ENCODE measurements at places on chromosomes 16 and 17.

DNA sequence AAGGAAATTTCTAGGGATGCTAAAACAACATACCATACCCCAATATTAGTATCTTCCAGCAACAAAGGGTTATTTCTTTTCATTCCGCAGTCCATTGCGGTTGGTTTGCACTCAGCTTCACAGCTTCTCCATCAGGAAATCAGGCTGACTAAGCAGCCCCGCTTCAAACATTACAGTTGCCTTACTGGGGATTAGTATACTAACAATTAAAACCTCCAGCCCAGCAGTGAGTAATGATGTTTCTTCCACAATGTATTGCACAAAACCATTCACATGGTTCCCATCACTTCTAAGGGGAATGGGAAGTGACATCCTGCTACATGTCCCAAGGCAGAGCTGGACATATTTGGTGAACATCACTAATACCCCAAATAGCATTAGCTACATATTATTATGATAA is 1384.9 kb downstream of the CDH8 start:
- DNase-seq = no peak

DNA sequence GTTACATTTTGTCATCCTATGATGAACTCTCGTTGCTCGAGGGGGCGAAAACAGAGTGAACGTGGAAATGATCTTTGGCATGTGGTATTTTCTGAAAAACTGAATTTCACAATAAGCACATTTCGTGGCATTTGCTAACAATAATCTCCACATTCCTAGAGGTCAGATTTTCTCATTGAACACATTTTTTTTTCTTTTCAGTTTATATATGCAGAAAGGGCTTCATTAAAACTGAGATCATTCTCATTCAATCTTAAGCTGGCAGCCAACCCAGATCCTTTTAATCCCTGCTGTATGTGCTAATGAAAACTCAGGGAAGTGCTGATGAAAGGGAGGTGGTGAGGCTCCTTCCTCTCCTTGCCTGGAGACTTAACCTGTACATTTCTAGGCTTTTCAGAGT is 52.6 kb downstream of the PRKCA start:
- DNase-seq = no peak

- no peak for DNase-seq
These were observed 855 bp downstream of the TUFM start for GRCh38 chr16:28845293-28845692.

DNA sequence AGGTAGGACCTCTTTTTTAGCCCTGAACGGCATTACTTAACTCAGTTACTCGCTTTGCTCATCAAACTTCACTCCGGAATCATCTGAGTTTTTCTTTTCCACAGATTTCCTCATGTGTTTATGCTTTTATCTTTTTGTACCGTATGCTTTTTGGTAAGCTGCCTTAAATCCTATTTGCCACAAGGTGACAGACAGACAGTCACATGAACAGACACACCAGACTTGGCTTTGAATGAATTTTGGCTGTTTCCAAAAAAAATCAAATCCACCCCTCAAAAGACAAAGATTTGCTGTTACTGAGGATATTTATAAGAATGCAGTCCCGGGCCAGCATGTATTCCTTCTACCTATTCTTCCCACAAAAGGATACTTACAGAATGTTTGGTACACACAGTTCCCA is 10.9 kb downstream of the GAS7 start:
- no peak for DNase-seq

- no peak for DNase-seq
These were observed 31.7 kb downstream of the RPA1 start for GRCh38 chr17:1861391-1862010.

GRCh38 chr16:28984091-28984490 is 761 bp upstream of the LAT start:
- DNase-seq = no peak

DNA sequence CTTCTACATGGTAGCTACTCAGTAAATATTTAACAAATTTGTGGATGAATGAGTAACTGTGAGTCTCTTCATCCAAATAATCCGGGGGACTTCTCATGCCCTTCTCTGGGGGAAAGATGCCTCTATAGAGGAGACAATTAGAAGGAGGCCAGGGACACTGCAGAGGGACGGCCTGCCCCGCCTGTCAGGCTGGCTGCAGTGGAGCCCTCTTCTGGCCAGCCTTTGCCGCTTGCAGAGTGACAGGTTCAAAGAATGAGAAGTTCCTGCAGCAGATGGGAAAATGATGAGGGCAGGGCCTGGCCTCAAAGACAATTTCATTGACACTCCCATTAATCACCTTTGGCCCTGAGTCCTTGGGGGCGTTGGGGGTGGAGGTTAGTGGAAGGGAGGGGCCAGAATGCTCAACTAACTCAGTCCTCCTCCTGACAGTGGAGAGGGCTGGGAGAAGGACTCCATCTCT is 339.0 kb downstream of the MAF start:
- DNase-seq = no peak

DNA sequence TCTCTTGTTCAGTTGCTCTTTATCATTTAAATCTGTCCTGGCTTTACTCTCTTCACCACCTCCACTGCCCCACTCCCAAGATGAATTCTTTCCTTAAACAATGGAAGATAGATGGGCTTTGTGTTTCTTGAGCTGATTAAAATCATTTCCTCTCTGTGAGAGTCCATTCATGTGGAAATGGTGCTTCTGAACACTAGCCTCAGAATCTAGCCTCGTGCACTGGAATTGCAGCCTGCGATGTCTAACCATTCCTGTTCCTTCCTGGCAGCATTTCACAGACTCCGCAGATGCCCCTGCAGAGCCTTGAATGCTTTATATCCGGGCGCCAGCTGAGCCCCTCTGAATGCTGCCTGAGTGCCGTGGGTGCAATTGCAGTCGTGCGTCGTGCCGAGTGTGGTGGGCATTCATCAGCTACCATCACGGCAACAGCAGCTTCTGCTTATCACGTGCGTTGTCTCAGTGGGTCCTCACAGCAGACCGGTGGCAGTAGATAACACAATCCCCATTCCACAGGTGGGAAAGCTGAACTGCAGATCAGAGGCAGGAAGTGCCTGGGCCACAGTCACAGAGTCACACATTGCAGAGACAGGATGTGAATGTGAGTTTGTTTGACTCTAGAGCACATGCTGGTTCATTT is 172.8 kb upstream of the WSCD1 start:
- no peak for DNase-seq

DNA sequence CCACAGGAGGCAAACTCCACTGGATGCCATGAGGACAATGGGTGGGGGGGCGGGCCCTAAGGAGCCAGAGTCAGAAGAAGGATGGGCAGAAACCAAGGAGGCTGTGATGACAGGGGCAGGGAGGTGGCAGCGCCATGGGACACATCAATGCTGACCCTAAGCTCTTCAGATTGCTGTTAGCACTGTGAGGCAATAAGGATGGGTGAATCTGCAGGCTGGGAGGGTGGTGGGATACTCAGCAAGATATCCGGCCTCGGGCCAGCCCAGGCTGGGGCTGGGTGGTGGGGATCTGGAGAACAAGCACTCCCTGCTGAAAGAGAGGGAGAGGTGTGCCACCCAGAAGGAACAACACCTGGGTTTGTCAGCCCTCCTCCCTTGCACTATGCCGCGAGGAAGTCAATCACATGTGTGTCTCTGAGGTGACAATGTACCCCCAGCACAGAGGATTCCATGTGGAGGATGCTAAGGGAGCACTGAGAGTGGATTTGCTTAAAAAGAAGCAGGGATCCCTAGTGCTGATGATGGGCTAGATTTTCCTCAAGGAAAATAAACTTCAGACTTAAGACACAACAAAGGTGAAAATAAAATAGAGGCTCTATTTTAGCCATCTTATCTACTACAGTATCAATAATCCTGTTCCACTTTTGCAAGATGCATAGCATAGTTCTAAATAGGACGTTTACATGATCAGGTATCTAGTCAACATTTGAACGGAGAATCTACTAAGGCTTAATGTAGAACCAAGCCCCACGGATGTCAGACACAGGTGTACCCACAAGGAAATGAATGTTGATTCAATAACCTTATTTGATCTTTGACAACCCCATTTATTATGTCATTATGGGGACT is 22.6 kb downstream of the SMPD3 start:
- DNase-seq = no peak

GRCh38 chr16:26214581-26215174 is 522.9 kb downstream of the HS3ST4 start:
- DNase-seq = no peak

DNA sequence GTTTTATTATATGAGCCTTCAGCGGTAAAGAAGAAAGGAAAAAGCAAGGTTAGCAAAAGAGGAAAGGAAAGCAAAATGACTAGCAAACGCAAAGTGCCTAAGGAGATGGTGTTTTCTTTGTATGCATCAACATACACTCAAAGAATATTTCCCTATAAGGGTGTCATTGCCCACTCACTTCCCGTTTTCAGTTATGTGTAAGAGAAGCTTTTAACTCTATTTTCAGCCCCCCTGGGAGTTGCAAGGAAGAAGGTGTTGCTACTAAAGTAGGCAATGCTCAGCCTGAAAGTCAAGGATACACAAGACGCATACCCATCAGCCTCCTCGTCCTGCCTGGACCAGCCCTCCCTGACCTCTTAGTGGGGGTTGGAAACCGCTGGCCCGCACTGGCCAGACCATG is 267.7 kb upstream of the ZFHX3 start:
- DNase-seq = no peak

DNA sequence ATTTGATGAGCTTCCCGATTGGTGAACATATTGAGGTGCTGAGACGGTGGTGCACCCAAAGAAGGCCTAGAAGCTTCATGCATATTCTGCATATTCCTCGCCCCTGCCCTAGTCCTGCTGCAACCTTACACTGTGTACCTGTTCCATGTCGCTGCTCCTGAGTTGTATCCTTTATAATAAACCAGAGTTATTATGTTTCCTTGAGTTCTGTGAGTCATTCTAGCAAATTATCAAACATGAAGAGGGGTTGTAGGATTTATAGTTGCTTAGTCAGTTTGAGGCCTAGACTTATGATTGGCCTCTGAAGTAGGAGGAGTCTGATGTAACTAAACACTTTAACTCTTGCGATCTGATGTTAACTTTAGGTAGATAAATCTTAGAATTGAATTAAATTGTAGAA is 436.8 kb downstream of the CA10 start:
- no peak for DNase-seq

GRCh38 chr17:39609416-39610025 is 1.8 kb upstream of the NEUROD2 start:
- no peak for DNase-seq

- no peak for DNase-seq
These were observed 762 bp upstream of the CSF3 start for GRCh38 chr17:40014375-40014980.

- no peak for DNase-seq
These were observed at the start of gene CCL22 for GRCh38 chr16:57358527-57359095. CCL22 (plus strand) TSS chr16:57358783; CDS start chr16:57358817, 34 bp downstream.

GRCh38 chr16:88932929-88933328 is 44.1 kb downstream of the CBFA2T3 start:
- DNase-seq = no peak

DNA sequence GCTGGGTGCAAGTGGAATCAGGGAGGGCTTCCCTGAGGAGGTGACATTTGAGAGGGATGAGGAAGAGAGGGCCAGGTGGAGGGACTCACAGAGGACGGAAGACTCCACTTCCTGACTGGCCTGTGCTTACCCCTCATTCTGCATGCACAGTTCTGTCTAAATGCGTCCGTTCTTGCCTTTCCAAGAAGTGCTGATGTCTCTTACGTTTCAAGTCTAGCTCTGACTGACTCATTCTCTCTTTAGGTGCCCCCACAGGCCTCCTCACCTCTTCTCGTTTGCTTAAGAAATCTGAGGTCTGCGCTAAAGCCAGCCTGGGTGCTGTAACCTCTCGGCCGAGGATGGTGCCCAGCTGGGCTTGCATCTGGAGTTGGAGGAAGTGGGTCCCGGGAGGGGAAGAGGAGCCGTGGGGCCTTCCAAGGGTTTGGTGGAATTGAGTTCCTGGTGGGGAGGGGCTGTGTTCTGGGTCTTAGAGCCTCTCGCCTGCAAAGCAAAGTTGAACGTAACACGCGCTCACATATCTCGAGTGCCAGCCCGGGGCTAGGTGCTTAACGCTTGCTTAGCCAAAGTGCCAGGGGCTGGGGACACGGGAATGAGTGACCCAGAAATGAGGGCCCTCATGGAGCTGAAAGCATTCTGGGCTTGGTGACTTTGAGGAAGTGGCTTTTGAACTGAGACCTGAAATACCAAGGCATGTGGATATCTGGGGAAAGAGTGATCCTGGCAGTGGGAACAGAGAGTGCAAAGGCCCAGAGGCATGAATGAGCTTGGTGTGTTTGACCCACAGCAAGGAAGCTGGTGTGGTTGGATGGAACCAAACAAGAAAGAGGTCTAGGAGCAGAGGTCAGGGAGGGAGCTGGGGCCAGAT is 4.8 kb downstream of the IL4R start:
- DNase-seq = no peak

GRCh38 chr17:74185571-74186185 is 17.8 kb upstream of the RPL38 start:
- no peak for DNase-seq

GRCh38 chr16:73692861-73693260 is 603.8 kb upstream of the PSMD7 start:
- no peak for DNase-seq

GRCh38 chr17:77403854-77404253 is 263.1 kb downstream of the SEC14L1 start:
- DNase-seq = no peak

DNA sequence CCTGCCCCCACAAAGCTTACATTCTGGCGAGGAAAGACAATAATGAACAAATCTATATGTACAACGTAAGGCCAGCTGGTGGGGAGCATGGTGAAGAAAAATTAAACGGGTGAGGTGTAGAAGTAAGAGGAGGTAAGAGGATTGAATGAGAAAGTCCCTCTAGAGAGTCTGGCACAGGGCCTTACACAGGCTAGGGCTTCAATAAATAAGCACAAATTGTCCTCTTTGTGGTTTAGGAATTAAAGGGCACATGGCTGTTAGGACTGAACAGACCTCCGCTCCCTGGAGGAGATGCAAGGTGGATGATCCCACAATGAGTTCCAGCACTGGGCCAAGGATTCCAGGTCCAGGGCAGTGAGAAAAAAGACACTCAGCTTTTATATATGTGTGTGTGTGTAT is 43.1 kb upstream of the HAPSTR1 start:
- DNase-seq = no peak

DNA sequence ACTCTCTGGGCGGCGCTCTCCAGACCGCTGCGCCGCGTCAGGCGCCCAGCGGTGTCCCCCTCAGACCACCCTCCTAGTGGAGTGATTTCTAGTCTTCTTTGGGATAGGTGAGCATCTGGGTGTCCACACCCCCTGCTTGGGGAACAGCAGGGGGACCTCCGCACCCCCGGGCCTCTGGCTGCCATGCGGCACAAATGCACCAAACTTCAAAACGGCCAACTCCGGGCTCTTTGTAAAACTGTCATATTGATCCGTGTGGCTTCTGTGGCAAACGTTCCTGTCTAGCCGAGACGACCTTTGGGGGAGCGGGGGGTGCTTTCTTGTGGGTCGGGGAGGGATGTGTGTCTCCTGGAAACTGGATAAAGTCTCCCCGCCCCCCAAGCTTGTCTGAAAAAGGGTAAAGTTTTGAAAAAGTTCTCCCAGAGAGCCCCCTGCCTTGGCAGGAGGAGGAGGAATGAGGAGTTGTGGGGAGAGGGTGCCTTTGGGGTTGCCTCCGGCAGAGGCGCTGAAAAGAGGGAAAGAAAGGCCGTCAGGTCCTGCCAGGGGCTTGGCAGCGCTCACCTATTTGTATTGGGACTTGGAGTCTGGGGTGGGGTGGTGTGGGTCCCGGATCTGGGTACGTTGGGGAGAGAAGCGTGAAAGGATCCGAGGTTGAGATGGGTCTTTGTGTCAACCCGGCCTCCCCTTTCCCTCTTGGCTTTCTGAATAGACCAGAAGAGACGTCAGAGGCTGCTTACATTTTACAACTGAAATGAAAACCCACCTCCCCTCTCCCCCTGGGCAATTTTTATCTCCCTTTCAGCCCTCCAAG is 2.2 kb upstream of the CHD3 start:
- no peak for DNase-seq

- no peak for DNase-seq
These were observed 13.5 kb upstream of the DHRS13 start for GRCh38 chr17:28916302-28916934.
